ENCODE measurements at places on chromosomes 7 and 10. TPM values are rescaled to one million over a fixed set of nuclear protein-coding genes. Genes with fewer than 3 reads are reported as not detected.

Gene EPO
- not detected for total RNA-seq

Gene CALML5
- not detected for total RNA-seq

Gene C10orf90
- total RNA-seq: not detected

DNA sequence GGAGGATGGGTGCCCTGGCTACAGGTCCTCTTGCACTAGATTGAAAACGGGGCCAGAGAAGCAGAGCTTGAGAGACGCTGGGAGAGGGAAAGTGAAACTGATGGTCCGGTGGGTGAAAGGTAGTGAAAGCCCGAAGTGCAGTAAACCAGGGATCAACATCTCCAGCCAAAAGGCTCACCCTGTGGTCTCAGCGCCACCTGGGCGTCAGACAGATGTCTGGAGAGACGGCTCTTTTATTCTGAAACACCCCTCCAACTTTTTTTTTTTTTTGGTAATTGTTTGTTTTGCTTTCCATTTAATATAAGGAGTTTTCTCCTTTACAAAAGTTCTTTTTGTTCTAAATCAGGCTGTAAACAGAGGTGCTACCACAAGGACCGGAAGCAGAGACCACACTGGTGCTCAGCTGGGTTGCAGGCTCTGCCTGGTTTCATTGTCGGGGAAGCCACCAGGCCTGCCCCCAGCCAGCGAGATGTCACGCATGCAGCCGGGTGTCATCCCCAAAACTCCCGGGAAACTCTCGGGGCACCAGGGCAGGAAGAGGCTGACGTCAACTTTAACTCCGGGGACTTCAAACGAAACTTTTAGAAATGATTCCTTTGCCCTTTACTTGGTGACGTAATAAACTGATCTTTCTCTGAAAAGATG is 11.2 kb downstream of the IL2RA start:
- peak; percentile 88 for DNase-seq
- H3K27me3 ChIP-seq: no peaks in the 10 kb centered on the region
- H3K4me1 ChIP-seq: peaks cover 70% of the 10 kb centered on the region
- peak overlapping the region; percentile 94 for H3K4me3 ChIP-seq
- H3K27ac ChIP-seq: peak overlapping the region; percentile 95

DNA sequence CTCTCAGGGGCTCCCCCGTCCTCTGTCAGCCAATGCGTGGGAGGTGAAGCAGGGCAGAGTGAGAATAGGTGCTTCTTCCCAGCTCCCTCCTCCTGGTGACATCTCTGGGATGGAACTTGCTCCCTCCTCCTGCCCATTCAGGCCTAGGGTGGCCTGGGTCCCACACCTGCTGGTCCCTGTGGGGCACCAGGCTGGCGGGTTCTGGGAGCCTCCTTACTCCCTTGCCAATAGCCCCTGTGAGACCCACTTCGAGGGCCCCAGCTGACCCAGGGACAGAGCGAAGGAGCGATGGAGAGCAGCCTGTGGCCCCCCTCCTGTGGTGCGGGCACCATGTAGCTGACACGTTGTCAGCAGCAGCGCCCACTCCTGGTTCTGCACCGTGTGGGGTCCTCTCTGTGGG is 512.6 kb downstream of the GLRX3 start:
- peaks cover 16% of the 10 kb centered on the region for H3K27me3 ChIP-seq
- H3K27ac ChIP-seq: no peak overlapping the region
- no peaks in the 10 kb centered on the region for H3K4me1 ChIP-seq
- DNase-seq: no peak
- H3K36me3 ChIP-seq: no peaks in the 10 kb centered on the region

- H3K27me3 ChIP-seq: peaks cover 3% of the 10 kb centered on the region
- no peak overlapping the region for H3K4me3 ChIP-seq
- H3K36me3 ChIP-seq: peaks cover 6% of the 10 kb centered on the region
- DNase-seq: no peak
Observed at GRCh38 chr7:92953657-92954056, 117.3 kb upstream of the CDK6 start.

DNA sequence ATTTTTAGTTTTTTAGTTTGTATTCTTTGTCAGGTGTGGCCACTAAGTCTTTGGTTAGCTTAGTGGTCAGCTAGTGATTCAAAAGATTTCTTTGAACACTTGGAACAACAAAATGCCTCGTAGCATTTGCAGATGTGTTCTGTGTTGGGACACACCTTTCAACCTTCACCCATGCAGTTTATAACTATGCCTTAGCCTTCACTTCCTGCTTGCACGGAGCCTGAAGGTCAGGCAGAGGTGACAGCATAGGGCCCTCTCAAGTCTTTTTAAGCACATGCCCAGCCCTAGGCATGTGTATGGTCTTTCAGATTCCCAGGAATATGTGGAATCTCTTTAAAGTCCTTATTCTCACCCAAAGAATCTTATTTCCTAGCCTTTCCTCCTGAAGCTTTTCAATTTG is 17.6 kb downstream of the PLAC9 start:
- peak overlapping the region; percentile 82 for H3K27ac ChIP-seq
- H3K27me3 ChIP-seq: no peaks in the 10 kb centered on the region
- no peak for DNase-seq
- no peak overlapping the region for H3K4me3 ChIP-seq
- H3K4me1 ChIP-seq: peaks cover 6% of the 10 kb centered on the region
- H3K36me3 ChIP-seq: peaks cover 26% of the 10 kb centered on the region

- H3K4me3 ChIP-seq: peak overlapping the region; percentile 88
- peak overlapping the region; percentile 100 for H3K27ac ChIP-seq
- no peaks in the 10 kb centered on the region for H3K27me3 ChIP-seq
- peak; percentile 87 for DNase-seq
- peaks cover 66% of the 10 kb centered on the region for H3K4me1 ChIP-seq
Observed at GRCh38 chr7:140229591-140230515, 53.1 kb upstream of the KDM7A start.

DNA sequence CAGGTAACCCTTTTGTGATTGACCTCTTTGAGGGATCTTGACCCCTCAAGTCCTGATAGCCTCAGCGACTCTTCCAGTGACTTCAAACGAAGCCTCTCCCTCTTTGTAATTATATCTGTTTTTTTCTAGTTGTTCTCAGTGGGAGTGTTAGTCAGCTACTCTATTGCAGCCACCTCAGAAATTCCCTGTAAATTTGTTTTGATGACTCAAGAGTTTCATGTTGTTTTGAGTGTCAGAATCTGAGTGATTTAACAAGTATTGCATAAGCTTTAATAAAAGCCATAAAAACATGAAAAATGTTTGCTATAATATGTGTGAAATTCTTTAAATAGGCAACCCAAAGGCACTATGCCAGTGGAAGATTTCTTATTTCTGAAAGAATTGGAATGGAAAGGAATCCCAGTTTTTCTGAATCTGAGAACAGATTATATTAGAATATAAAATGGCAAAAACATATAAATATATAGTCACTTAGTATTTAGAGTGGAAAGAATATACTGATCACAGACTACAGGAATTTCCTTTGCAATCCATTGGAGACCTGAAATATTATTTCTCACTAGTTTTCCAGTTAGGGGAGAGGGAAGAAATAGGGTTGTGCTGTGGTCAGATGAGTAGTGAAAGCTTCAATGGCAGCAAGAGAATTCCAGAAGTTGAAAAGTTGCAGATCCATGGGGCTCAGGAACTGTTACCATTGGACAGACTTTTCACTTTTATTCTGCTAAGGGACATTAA is 94.4 kb upstream of the SEMA3C start:
- H3K36me3 ChIP-seq: no peaks in the 10 kb centered on the region
- DNase-seq: no peak
- no peak overlapping the region for H3K27ac ChIP-seq
- no peaks in the 10 kb centered on the region for H3K27me3 ChIP-seq
- H3K4me3 ChIP-seq: no peak overlapping the region

- H3K36me3 ChIP-seq: peaks cover 42% of the 10 kb centered on the region
- H3K27me3 ChIP-seq: no peaks in the 10 kb centered on the region
- DNase-seq: no peak
- H3K4me1 ChIP-seq: peaks cover 32% of the 10 kb centered on the region
Observed at GRCh38 chr7:149197675-149198074, 2.3 kb downstream of the ZNF282 start.

- no peak overlapping the region for H3K27ac ChIP-seq
- H3K36me3 ChIP-seq: no peaks in the 10 kb centered on the region
- no peak for DNase-seq
- no peak overlapping the region for H3K4me3 ChIP-seq
- peaks cover 9% of the 10 kb centered on the region for H3K27me3 ChIP-seq
- H3K4me1 ChIP-seq: peaks cover 9% of the 10 kb centered on the region
Observed at GRCh38 chr7:70591643-70592042, 540.3 kb upstream of the GALNT17 start.

- no peak overlapping the region for H3K4me3 ChIP-seq
- H3K36me3 ChIP-seq: peaks cover 25% of the 10 kb centered on the region
- H3K27ac ChIP-seq: no peak overlapping the region
- H3K27me3 ChIP-seq: no peaks in the 10 kb centered on the region
- peaks cover 9% of the 10 kb centered on the region for H3K4me1 ChIP-seq
- DNase-seq: no peak
Observed at GRCh38 chr7:676246-676971, 50.1 kb upstream of the DNAAF5 start.

DNA sequence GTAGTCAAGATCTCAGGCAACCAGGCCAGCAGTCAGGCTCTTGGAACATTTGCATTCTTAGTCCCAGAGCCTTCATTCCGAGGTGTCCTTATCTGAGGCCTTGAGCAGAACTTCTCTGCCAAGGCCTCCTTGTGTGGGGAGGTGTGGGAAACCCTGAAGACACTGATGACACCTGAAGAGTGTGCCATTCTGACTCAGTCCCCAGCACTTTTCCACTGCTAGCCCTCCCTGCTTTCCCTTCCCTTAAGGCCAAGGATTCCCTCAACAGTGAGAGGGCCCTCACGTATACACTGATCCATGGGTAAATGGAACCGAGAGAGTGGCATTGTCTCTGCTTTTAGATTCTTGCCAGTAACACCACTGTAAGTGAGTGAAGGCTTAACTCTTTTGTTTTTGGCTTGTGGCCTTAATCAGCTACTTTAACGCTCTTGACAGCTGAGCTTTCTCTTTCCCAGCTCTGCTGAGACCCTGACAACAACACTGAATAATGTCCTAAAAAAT is 30.3 kb downstream of the TRDMT1 start:
- DNase-seq: no peak
- H3K27me3 ChIP-seq: no peaks in the 10 kb centered on the region
- H3K4me1 ChIP-seq: peaks cover 11% of the 10 kb centered on the region
- no peak overlapping the region for H3K27ac ChIP-seq
- no peak overlapping the region for H3K4me3 ChIP-seq
